Activated naive CD8-positive, alpha-beta T cell treated with anti-CD3 and anti-CD28 coated beads for 36 hours (primary cell): ENCODE measurements at places on chromosomes 2 and 18. TPM values are rescaled to one million over a fixed set of nuclear protein-coding genes. Genes with fewer than 3 reads are reported as not detected.

The CNDP1 gene
- total RNA-seq, result not detected

The ZNF396 gene
- total RNA-seq, result 0.92 TPM

The ANKRD30B gene
- not detected for total RNA-seq

The C2orf66 gene
- total RNA-seq, result not detected

The GALR1 gene
- not detected for total RNA-seq

The TTN gene
- 2.2 TPM for total RNA-seq

The OSGEPL1 gene
- total RNA-seq, result 9.9 TPM

- DNase-seq, result no peak
Measured at GRCh38 chr2:97967216-97967592, 28.5 kb downstream of the TMEM131 start.

- DNase-seq, result no peak
Measured at GRCh38 chr2:21258082-21258481, 134.3 kb downstream of the TDRD15 start.

GRCh38 chr2:139259422-139260051 is 479.3 kb upstream of the NXPH2 start:
- no peak for DNase-seq

- DNase-seq, result peak; percentile 52
Measured at GRCh38 chr2:170770008-170770605, at the start of gene ERICH2. ERICH2 (plus strand) TSS chr2:170770378; CDS start chr2:170770682, 304 bp downstream.

DNA sequence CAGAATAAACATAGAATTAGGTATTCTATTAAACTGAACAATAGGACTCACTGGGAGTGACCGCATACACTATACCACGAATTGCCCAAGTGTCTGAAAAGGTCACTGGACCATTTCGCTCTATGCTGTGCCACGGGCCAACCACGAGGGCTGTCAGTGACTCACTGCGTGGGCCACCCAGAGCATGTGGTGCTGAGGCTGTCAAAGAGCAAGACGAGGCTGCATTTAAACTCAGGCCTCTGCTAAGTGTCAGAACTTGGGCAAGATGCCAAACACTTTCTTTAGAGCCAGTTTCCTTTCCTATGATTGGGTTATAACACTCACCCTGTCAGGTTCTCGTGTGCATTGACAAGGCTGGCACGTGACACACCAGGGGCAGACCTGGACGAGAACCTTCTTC is 97.5 kb downstream of the SH3YL1 start:
- DNase-seq, result no peak

GRCh38 chr2:197677483-197677882 is 2.1 kb upstream of the RFTN2 start:
- DNase-seq, result peak; percentile 3

GRCh38 chr18:69128566-69128965 is 272.1 kb upstream of the DOK6 start:
- DNase-seq, result no peak

DNA sequence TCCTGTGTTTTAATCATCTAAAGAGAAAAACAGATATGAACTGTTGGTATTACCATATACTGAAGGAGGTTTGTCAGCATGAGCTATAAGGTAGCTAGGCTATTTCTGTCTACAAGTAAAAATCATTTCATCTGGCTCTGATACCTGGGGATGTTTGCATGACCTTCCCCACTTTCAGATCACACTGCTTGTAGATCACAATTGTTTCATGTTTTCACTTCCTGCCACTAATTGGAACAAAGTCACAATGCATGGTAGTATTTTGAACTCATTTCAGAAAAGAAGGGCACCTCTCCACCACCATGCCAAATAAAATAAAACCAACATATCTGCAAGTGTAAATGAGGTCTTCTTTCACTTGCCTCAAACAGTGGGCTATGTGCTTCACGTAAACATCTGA is 37.8 kb downstream of the NYAP2 start:
- DNase-seq, result no peak

- no peak for DNase-seq
Measured at GRCh38 chr2:18959952-18960717, 370.8 kb upstream of the NT5C1B start.

DNA sequence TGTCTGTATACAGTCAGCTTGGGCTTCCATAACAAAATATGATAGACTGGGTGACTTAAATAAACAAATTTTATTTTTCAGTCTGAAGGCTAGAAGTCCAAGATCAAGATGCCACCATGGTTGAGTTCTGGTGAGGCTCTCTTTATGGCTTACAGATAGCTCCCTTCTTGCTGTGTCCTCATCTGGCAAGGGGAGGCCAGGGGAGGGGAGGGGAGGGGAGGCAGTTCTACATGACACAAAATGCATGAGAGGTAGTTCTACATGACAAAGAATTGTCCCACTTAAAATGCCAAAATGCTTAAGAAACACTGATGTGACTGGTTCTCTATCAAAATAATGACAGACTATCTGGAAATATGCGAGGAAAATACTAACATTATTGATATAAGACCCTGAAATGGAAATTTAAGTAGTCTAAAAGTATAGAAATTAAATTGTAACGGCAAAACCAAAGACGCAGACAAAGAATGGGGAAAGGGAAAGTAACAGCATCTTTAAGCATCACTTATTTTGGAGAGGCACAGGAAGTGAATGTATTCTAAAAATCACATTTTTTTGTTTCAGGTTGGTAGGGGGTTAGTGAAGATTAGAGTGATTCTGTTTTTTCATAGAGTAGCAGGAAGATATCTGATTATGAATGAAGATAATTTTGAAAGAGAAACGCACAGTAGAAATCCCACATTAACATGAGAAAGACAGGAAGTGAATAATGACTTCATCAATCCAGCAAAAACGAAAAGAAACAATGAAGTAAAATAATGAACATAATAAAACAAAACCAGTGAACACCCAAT is 131.4 kb downstream of the STRN start:
- no peak for DNase-seq

- no peak for DNase-seq
Measured at GRCh38 chr18:55794288-55795052, 206.5 kb upstream of the TCF4 start.

GRCh38 chr2:224689539-224689938 is 26.6 kb downstream of the CCDC195 start:
- no peak for DNase-seq

- no peak for DNase-seq
Measured at GRCh38 chr18:76984193-76985155, 148.1 kb downstream of the MBP start.

GRCh38 chr2:74104839-74105238 is 42.9 kb downstream of the BOLA3 start:
- DNase-seq, result no peak

DNA sequence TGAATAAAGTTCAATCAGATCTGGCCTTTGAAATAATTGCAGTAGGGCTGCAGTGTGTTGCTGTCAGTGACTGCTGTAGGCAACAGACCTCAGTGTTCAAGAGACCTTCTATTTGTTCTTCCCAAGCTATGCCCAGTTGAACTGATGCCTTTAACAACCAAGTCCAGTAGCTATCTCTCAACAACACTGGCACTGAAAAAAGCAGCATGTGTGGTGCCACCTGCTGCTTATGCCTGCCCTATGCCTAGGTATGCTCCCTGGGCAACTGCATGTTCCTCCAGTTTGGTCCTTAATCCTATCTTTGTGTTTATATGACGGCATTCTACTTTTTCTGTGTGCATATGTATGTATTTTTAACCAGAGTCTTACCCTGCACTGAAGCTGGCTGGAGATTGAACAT is 523.9 kb upstream of the MEX3C start:
- DNase-seq, result no peak

DNA sequence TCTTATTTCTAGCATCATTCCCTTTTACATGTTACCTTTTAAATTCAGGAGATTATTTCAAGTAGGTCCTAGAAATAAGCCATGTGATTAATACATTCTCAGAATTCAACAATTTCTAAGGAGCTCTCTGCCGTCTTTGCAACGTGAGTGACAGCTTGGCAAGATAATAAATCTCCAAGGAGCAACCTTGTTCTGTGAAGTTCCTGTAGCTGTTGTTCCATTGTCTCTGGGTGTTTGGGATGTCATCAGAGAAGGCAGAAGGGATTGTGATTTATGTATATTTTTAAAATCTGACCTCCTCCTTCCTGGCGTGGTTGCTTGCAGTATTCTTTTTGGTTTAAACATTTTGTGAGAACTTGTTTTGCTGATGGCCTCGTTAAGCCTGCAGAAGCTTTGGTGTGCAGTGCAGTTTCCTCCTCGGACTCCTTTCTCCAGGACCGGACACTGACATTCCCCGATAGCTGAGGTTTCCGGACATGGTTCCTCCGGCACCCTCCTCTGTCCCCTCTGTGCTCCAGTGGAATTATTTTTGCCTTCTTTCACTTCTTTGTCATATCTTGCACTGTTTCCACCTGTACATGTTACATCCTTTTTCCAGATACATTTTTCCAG is 33.7 kb downstream of the RAMP1 start:
- DNase-seq, result no peak

DNA sequence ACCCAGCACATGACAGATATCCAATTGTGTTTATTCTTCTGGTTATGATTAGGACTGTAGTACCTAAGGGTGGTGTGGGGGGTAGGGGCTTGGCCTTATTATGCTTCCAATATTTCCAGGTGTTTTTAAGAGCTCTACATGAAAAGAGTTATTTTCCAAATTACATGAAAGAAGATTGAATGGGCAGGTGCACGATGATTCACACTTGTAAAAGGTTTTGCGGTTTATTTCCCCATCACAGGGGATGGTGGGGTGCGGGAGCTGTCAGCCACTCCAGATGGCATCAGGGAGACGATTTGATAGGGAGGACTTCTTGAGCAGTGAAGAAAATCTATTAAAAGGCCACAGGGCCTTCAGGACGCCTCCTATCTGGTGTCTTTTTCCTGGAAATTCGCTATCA is 15.1 kb upstream of the CCBE1 start:
- no peak for DNase-seq

DNA sequence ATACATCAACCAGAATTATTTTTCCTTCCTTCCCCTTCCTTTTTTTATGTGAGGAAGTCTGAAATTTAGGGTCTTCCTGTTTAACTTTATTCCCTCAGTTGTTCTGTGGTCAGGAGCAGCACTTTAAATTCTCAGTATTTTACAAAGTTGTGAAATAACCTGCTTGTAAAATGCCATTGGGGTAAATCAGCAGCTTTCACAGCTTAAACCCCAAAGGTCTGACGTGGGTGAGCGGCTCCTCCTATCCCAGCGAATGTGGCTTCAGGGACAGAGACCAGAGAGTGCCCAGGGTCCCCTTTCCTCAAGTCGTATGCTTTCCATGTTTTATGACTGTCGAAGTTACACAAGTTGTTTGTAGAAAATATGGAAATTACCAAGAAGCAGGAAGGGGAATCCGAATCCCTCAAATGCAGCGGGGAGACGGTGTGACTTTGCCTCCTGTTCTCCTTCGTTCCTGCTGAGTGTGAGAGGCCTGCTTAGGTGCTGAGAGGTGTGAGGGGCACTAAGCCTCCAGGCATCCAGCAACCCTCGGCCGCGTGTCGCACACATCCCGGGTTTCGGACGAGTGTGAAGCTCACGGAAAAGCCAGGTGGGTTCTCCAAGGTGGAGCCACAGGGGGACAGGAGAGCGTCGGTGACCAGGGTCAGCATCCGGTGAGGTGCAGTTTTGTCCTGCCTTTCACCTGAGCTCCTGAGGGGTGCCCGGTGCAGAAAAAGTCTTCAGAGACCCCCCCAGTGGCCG is 10.8 kb upstream of the KCNG2 start:
- no peak for DNase-seq

GRCh38 chr2:32910883-32911598 is 35.7 kb upstream of the LTBP1 start:
- DNase-seq, result no peak

DNA sequence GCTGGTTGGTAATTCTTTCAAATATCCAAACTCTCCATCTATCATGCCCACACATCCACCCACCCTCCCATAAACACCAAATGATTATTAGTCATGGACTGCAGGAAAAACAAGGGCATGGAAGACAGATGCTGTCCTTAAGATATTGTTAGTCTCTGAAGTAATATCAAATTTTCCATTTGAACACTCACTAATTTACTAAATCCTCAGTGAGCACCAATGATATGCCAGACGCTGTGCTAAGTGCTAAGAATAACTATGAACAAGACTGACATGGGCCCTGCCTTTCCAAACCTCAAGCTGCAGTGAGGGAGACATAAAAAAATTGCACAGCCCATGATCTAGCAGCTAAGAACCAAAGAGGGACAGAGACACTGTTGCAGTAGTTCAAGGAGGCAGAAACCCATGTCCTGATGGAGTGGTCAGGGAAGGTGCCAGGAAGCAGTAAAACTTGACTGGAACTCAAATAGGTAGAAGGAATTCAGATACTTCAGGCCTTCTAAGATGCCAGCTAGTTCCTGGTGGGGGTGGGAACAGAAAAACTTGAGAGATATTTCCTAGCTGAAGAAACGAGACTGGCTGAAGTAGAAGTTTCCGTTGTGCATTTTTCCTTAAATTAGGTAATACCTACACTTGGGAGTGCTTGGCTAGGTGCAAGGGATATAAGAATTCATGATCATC is 182.1 kb downstream of the OSR1 start:
- DNase-seq, result no peak

DNA sequence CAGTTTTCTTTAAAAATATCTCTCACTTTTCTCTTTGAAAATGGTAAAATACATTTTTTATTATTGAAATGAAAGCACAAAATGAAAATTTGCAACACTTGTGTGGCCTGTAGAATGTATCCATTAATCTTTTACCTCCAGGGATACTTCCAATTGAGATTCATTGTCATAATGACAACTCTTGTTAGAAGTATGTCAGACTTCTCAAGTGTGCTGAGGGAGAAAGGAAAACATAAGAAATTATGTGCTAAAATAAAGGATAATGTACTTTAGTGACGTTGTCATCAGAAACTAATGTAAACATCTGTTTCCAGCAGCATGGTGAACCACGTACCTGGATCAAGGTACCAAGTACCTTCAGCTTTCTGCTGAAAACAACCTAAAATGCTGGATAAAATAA is 195.8 kb upstream of the STON1 start:
- DNase-seq, result no peak

GRCh38 chr18:55856229-55856628 is 268.2 kb upstream of the TCF4 start:
- no peak for DNase-seq

DNA sequence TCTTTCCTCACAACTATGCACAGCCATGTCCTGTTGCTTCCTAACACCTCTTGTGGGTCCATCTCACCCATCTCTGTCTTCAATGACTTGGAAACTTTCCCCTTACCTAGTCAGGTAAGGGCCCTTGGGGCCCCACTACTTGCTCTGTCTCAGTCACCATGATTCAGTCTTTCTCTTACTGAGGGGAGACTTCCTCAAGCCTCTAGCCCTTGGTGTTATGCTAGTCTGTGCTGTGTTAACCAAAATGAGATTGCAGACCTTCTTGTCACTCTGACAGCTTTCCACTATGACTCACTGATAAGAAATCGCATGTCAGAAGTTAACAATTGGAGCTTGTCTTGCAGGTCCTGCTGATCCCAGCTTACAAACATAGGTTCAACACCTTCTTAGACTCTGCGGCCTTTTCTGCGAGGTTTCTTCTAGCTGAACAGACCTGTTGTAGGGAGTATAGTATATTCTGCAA is 65.3 kb downstream of the WDR75 start:
- DNase-seq, result peak; percentile 4

- DNase-seq, result no peak
Measured at GRCh38 chr2:169023161-169023560, 8.0 kb downstream of the ABCB11 start.
